ENCODE measurements at places on chromosomes 12 and 14.
A peak's percentile ranks its signal among the peaks of the same experiment; 100 is the strongest.

GRCh38 chr14:80378084-80378690 is 166.9 kb upstream of the DIO2 start:
- no peak for DNase-seq

GRCh38 chr14:87111741-87112140 is 881.2 kb downstream of the GALC start:
- DNase-seq, result no peak

DNA sequence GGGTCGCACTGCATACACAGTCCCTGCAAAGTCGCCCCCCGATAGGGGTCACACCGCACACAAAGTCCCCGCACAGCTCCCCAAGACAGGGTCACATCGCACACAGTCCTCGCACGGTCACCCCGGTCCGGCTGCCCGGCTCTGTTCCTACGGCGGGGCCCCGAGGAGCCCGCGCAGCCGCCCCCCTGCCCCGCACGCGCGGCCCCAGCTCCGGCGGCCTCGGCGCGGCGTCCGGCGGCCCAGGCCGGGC is 300 bp downstream of the SSH1 start:
- no peak for DNase-seq

GRCh38 chr12:5864972-5865371 is 80.1 kb downstream of the ANO2 start:
- DNase-seq, result no peak

- DNase-seq, result no peak
Observed at GRCh38 chr14:85445151-85445795, 84.7 kb upstream of the FLRT2 start.

DNA sequence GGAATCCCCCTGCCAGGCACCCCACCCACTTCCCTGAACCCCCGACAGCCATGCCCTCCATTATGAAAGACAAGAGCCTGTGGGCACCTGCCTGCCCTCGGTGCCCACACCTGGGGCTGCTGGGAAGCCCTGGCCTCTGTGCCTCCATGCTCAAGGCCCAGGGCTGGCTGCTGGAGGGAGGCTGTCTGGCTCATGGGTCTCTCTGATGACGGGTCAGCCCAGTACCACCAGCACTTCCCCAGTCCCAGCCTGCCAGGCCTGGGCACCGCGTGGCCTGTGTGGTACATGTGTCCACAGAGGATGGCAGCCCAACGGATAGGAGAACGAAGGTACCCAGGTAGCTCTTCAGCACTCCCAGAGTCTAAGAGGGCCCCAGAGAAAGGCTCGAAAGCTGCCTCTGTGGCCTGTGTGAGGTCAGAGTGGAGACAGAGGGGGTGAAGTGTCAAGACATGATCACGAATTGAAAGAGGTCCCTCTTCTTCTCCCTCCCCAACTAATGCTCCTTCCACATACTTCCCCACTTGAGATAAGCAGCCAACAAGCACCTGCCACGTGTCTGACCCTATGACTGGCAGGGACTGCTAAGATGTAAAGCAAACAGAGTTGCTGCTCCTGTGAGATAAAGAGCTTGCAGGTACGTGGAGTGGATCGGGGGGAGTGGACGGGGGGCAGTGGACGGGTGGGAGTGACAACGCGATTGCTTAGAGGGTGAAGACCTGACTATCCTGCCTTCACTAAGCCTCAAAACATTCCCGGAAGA is 21.2 kb downstream of the FBLN5 start:
- no peak for DNase-seq

DNA sequence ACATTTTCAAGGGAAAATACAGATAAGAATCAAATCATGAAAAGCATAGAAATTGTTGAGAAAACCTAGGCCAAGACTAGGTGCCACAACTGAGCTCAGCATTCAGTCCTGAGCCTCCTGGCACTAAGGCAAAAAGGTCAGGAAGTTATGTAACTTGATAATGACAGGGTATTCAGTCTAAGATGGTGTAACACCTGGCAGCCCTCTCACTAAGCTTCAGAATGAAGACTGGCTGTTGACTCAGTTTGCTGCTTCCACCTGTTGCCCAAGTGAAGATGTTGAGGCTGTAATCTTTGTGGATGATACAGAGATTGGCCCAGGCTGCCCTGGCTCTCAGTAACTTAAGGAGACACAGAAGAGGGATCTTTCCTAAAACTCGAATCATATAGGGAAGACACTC is 19.6 kb downstream of the PROX2 start:
- DNase-seq, result no peak

- no peak for DNase-seq
Observed at GRCh38 chr14:38233218-38233617, 22.7 kb downstream of the CLEC14A start.

GRCh38 chr12:101181776-101182175 is 28.3 kb downstream of the SLC5A8 start:
- no peak for DNase-seq

- no peak for DNase-seq
Observed at GRCh38 chr12:117361347-117361751, at the start of gene NOS1. Gene NOS1 (minus strand): TSS chr12:117361626. CDS start chr12:117331069, 30,557 bp downstream.

DNA sequence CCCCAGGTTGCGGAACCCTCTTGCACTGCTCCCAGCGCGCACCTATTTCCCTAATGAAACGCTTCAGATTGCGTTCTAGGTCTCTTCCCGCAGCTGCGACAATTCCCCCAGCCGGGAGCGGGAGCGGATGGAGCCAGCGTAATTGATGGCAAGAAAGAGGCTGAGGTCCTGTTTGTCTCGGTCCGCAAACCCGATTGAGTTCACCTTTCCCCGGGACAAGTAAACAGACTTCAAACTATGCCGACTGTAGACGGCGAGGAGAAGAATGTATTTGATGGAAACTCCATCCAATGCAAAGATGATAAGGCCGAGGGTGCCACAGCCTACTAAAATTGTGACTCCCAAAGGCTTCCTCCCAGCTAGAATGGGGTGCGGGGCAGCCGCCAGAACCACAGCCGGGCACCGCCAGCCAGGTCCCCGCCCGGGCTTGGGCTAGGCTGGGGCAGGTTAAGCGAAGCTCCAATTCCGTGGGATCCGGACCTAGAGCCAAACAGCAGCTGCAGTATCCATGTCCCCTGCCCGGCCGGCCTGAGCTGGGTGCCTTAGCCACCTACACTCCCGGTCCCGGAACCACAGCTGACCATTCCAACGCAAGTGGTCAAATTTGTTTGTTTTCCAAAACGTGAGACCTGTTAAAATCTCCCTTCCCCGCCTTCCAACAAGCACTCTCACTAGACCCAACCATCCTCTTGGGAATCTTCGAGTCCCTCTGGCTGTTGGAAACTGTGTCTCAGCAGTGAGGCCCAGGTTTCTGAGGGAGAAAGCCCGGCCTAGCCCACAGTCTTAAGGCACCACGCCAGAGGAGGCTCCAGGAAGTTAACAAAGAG is 5.5 kb downstream of the NKX2-1 start:
- DNase-seq, result peak; percentile 39
